Natural killer cell treated with Interleukin-12 subunit alpha and Interleukin-12 subunit beta and Interleukin-15 and Interleukin-18, amount 100 ng/mL, for 72 hours (primary cell): ENCODE measurements at places on chromosomes 13 and 19. TPM values are rescaled to one million over a fixed set of nuclear protein-coding genes. Genes with fewer than 3 reads are reported as not detected.

GRCh38 chr19:29294343-29294811 is 81.4 kb upstream of the UQCRFS1 start:
- no peak for DNase-seq
- H3K4me1 ChIP-seq = peaks cover 18% of the 10 kb centered on the region
- peak overlapping the region; percentile 54 for H3K4me3 ChIP-seq
- H3K36me3 ChIP-seq = no peaks in the 10 kb centered on the region

GRCh38 chr19:840519-841206 is at the start of gene PRTN3:
Gene PRTN3, plus strand, starts transcription at chr19:840999. Its CDS starts 10 bp downstream, at chr19:841009.
- H3K36me3 ChIP-seq = peaks cover 6% of the 10 kb centered on the region
- H3K4me1 ChIP-seq = peaks cover 7% of the 10 kb centered on the region
- DNase-seq = no peak

- peaks cover 9% of the 10 kb centered on the region for H3K36me3 ChIP-seq
- DNase-seq = no peak
- peaks cover 15% of the 10 kb centered on the region for H3K4me1 ChIP-seq
- H3K4me3 ChIP-seq = no peak overlapping the region
- H3K27me3 ChIP-seq = no peaks in the 10 kb centered on the region
These were observed 212.4 kb downstream of the ZIC5 start for GRCh38 chr13:99759163-99759552.

The C19orf85 gene
- not detected for total RNA-seq

The ZNF491 gene
- 1.8 TPM for total RNA-seq

The SLC35E1 gene
- 52.2 TPM for total RNA-seq

The RNF17 gene
- total RNA-seq = not detected
